ENCODE measurements at places on chromosomes 1 and 21. TPM values are rescaled to one million over a fixed set of nuclear protein-coding genes. Genes with fewer than 3 reads are reported as not detected.

Gene MSH4
- 0.13 TPM for total RNA-seq

Gene ACTA1
- 26.1 TPM for total RNA-seq

Gene PADI2
- total RNA-seq = 2.8 TPM

Gene FRRS1
- total RNA-seq = 24.4 TPM

Gene DCST1
- not detected for total RNA-seq

Gene ACTN2
- 0.79 TPM for total RNA-seq

DNA sequence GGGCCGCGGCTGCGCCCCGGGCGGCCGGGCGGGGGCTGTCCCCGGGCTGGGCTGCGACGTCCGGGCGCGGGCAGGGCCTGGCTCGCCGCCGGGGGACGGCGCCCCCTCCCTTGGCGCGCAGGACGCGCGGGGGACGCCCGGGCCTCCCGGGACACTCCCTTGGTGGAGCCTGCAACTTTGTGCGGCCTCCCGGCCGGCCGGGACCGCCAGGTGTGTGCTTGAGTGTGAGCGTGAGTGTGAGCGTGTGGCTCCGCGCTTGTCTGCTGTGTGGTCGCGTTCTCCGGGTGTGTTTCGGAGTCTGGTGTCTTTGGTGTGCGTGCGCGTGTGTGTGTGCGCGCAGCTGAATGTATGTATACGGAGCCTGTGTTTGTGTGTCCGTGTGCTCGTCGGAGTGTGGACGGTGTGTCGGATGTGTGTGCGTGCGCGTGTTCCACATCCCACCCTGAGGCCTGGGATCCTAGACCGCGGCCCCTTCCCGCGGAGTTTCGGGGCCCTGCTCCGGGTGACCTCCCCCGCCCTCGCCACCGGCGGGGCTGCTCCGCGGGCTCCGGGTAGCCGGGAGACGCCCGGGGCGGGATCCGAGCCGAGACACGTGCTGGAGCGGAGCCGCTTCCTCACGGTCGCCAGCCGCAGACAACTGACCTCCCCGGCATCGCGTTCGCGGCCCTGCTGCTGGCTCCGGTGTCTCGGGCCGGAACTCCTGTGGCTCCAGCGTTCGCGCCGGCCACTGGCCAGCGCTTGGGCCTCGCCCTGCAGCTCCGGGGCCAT is 1.7 kb downstream of the PTPRU start:
- DNase-seq = peak; percentile 82

Gene RGS5
- 45.7 TPM for total RNA-seq

GRCh38 chr1:21932127-21932526 is 5.0 kb downstream of the HSPG2 start:
- DNase-seq = no peak

- no peak for DNase-seq
Measured at GRCh38 chr1:201585901-201586300, 47.0 kb downstream of the NAV1 start.

DNA sequence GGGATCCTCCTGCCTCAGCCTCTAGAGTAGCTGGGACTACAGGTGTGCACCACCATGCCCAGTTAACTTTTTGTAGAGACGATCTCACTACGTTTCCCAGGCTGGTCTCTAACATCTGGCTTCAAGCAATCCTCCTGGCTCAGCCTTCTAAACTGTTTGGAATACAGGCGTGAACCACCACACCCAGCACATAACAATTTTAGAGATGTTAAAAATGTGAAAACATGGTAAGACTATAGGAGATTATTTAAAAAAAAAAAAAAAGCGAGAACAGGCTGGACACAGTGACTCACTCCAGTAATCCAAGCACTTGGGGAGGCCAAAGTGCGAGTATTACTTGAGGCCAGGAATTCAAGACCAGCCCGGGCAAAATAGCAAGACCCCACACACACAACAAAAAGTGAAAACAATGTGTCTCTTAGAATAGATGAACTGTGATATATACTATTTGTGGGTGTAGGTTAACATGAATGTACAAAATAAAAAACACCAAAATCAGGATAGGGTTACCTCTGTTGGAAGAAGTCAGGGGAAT is 19.6 kb downstream of the CCDC18 start:
- no peak for DNase-seq

DNA sequence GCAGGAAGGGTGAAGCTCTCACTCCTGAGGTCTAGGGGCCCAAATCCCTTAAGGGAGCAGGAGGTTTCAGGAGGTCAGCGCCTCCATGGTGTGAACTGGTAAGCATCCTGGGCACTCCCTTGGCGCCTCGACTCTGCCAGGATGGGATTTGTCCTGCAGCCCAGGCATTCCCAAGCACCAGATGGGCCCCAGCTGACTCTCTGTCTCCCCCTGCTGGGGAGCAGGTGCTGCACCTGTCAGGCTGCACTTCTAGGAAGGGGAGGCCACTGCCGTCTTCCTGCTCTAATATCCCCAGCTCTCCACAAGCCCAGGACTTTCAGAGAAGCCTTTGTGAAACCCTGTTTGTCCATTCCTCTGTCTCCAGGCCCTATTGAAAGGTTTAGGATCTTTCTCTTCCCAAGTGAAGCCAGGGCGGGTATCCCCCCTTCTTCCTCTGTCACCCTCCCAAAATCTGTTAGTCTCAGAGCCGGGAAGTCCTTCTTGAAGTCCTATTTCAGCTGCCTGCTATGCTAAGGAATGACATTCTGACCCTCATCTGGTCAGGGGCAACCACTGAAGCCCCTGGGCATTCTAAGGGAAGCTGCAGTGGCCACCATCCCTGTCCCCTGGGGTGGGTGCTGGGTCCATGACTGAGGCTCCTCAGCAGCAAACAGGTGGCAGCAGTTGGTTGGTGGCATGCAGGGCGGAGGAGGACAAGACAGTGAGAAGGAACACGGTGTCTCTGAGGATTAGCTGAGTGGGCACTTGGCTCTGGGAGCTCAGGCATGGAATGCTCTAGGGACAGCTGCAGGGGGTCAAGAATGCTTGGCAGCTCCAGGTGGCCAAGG is 3.2 kb downstream of the MYBPH start:
- DNase-seq = peak; percentile 95

DNA sequence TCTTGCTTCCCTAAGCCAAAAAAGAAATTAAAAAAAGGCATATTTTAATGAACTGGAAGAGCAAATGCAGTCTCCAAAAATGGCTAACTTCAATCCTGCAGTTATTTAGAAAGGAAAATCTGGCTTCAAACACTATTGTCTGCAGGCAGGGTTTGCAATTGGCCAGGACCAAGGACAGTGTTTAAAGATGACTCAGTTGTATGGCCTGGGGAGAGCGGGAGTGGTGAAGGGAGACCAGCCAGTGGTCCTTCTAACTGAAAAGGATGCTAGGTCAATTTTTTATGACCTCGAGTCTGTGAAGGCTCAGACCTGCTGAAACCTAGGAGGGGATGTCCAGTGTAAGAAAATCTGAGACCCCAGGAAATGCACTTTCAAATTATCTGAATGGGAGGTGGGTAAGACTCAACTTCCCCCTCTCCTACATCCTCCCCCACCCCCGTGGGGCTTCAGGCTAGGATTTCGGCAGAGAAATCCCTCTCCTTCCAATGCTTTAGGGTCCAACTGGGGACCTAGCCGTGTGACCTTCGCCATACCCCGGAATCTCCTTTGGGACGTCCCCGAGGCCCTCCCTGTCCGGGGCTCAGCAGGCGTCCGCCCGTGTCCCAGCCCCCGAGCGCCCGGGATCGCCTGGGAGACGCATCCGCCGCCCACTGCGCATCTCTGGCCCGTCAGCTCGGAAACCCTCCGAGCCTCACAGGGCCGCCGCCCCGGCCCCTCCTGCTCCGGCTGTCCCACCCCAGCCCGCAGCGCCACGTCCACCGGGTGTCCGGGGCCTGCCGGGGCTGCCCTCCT is 602 bp upstream of the RIMKLA start:
- DNase-seq = peak; percentile 77

DNA sequence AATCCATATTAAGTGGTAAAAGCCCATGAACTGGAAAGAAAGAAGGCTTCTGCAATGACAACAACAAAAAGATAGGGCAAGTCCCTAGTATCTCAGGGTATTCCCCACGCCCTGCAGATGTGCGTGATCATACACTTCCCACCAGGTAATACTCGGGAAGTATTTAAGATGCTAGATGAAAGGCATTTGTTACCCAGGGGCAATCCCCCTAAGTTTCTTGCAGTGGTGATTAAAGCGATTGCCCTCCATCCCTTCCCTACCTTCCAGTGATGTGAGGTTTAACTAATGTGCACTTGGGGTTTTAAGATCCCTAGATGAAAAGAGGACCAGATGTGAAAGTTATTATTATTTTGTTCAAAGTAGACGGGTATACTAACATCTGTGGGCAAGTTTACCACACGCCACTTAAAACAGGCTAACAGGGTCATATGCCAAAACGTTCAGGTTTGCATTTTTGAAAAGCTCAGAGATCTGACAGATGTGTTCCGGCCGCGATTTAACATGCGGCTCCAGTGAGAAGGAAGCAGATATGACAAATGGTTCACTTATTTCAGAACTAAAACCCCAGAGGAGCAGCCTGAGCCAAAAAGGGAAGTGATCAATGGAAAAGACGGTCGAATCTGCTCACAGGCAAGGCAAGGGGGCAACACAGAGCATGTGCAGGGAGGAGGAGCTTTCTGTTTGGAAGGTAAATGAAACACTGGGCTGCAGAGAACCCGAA is 17.4 kb downstream of the TIAM1 start:
- DNase-seq = no peak

DNA sequence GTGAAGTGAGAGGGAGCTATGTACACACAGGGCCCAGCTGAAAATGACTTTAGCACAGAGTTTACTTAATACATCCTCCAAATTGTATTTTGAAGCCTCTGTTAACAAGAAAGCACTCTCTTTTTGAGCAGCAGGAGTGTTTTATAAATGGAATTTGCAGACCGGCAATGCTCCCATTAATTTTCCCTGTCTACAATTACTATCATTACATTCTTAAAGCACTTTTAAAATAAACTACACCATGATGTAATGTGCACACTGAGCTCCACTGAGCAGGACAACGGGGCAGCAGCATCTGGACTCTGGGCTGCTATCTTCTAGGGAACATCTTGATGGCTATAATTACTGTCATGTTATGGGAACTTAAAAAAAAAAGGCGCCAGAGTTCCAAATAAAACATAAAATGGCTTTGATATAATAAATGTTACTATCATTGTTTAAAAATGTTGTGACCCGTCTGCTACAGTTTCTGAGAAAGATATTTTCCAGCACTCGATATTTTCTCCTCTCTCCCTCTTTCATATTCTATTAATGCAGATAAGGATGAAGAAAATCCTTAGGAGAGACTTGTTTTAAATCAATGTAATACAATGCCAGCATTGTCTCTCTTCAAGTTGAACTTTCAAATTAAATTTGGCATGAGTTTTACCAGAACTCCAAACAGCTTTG is 150.9 kb downstream of the HLX start:
- no peak for DNase-seq

DNA sequence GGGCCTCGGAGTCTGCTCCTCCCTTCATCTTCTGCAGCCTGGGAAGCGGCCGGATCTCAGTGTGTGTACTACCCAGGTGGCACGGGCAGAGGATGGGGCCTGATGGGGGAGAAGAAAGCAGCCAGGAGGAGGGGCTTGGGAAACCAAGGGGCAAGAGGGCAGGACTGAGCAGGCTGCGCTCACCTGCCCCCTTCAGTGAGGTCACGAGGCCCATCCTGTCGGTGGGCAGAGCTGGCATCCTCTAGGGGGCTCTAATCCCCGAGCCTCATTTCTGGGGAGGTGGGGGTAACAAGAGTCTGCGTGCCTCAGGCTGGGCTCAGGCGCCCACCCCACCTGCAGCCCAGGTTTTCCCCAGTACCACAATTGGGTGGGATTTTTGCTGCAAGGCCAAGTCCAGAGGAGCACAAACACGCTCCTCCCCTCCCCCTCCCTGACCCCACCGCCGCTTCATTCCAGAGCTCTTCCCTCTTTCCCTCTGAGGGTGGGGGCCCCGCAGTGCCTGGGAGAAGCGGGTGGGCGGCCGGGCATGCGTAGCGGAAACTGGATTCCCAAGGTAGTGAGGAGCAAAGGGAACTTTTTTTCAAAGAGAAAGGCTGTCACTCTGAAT is 1.8 kb upstream of the WNT3A start:
- DNase-seq = peak; percentile 77

DNA sequence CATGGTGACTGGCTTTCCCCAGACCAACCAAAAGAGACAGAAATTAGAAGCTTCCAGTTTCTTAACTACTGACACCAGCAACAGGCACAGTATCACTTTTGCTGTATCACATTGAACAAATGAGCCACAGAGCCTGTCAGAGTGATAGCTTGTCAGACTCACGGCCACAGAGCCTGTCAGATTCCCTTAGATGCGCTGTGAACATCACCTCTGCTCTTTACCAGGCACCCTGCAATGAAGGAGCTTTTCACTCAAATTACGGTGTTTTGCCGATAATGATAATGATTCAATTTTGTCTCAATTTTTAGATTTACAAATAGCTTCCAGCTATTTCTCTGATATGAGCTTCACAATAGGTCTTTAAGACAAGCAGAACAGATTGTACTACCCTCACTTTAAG is 107.9 kb upstream of the GNG12 start:
- no peak for DNase-seq

Gene SRSF4
- 107 TPM for total RNA-seq

Gene INAVA
- total RNA-seq = 36.2 TPM

DNA sequence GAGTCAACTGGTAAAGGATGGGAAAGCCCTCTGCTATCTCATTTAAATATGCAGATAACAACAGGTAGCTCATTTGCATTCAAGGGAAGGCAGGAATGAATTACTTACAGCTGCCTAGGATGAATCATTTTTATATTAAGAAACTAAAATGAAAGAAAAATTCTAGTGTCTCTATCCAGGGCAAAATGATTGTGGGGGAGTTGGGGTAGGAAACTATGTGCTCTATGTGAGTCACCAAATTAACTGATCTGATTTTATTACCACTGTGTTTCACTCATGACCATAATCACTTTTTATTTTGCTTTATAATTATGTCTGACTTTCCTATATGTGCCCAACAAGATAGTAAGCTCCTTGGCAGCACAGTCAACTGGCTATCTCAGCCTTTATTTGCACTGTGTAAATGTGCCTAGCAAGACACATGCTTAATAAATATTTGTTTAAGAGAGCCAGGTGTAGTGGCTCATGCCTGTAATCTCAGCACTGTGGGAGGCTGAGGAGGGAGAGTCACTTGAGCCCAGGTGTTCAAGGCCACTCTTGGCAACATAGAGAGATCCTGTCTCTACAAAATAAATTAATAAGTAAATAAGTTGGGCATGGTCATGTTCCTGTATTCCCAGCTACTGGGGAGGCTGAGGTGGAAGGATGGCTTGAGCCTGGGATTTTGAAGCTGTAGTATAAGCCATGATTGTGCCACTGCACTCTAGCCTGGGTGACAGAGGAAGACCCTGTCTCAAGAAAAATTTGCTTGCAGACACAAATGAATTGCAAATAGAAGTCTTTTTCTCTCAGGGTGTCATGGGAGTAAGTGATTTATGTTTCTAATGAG is 84.1 kb downstream of the SPAG17 start:
- no peak for DNase-seq

DNA sequence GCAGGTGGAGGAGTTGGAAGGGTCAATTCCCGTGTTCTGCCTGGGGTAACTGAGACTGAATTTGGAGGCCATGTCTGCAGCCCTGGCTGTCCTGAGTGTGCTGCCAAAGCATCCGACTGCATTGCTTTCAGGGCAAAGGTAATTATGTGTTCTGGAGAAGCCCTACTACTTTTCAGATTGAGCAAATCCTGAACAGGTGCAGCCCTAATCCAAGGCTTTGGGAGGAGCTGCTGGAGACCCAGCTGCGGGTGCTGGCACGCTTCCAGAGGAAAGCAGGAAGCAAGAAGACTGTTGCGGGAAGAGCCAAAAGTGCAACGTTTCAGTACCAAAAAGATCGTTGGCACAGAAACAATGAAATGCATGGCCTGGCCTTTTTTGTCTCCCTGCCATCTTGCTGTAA is 73.7 kb upstream of the NRIP1 start:
- DNase-seq = no peak
